ENCODE measurements at places on chromosomes 11 and 22.

GRCh38 chr11:21866781-21867180 lies 326.1 kb upstream of the ANO5 start:
- no peak for DNase-seq

DNA sequence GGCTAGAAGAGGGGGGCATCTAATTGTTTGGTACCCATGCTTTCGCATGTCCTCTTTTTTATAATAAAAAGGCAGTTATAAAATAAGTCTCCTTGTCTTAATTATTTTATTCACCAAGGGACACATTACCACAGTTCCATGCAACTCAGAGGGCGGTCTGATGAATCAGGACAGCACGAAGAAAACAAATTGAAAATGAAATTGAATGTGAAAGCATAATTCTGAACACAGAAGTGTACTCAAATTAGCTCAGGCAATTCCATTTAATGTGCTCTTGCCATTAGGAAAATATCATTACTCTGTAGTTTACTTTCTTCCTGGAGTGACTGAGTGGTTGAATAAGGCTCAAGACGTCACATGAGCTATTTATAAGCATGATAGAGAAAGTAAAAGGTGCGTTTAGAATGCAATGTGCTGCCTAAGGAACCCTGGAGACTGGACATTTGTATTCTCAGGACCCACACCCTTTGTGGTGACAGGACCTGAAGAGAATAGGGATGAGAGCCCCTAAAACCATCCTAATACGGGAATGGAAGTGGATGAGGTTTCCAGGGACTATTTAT lies 59.6 kb downstream of the MTNR1B start:
- DNase-seq: no peak

- no peak for DNase-seq
Observed at GRCh38 chr22:38196791-38197419, 4.9 kb upstream of the MAFF start.

- DNase-seq: no peak
Observed at GRCh38 chr11:100003985-100004384, 683.1 kb upstream of the ARHGAP42 start.
